ENCODE measurements at places on chromosomes 5 and 9.

DNA sequence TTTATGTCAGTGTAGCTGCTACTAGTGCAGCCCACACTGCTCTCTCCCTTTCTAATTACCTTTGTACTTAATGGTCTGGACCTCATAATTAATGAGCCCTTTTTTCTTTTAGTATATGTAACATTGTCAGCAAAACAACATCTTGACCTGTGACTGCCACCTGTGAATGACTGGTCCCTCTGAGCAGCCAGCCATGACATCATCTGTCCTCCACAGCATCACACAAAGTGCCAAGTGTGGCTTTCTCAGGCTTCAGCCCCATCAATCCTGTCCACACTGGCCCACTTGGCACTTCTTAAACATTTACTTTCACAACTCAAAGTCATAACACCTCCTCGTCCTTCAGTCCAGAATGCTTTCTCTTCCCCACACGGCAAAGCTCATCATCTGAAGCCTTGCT is 104.7 kb downstream of the GPR21 start:
- DNase-seq, result no peak

- no peak for DNase-seq
Measured at GRCh38 chr9:131706608-131706970, 33.3 kb downstream of the RAPGEF1 start.

DNA sequence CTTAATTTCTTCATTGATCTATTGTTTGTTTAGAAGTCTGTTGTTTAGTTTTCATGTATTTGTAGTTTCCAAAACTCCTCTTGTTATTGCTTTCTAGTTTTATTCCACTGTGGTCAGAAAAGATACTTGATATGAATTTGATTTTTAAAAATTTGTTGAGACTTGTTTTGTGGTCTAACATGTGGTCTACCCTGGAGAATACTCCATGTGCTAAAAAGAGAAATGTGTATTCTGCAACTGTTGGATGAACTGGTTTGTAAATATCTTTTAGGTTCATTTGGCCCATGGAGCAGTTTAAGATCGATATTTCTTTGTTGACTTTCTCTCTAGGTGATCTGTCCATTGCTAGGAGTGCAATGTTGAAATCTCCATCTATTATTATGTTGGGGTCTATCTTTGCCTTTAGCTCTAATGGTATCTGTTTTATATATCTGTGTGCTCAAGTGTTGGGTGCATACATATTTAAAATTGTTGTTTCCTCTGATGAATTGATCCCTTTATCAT is 150.6 kb upstream of the ATP10B start:
- no peak for DNase-seq

DNA sequence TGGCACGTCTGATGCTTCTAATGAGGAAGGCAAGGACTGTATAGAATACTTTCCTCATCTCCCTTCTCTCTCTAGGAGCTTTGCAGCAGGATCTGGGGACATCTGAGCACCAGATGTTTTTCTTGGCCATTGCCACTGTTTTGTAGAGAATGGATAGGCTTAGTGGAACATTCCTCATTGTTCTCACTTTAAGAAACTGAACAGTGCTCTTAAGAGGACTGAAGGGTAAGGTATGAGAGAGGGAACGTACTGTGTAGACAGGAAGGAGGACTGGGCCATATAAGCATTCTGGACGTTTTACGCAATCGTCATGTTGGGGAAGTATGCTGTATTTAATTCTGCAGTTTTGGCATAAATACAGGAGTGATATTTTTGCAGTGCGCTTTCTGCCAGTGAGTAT is 70.6 kb downstream of the SMARCA2 start:
- no peak for DNase-seq

DNA sequence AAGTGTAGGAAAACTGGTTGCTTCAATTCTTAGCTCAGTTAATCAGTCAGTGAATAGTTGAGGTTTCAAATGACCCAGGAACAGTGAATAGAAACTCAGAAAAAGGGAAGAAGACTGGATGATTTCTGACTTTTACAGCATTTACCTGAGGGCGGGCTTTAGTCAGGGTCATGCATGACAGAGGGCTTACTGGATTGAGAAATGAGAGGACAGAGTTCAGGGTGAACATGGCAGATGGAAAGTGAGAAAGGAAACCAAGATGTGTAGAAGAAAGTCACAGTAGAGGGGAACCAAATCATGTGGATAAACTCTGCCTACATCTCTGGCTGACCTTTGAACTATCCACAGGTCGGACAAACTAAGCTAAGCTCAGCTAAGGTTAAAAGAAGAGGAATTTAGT is 596.0 kb downstream of the SEMA5A start:
- no peak for DNase-seq

- no peak for DNase-seq
Measured at GRCh38 chr5:1805736-1806135, 4.5 kb downstream of the NDUFS6 start.

- DNase-seq, result no peak
Measured at GRCh38 chr5:132181011-132181629, 46.5 kb downstream of the P4HA2 start.

DNA sequence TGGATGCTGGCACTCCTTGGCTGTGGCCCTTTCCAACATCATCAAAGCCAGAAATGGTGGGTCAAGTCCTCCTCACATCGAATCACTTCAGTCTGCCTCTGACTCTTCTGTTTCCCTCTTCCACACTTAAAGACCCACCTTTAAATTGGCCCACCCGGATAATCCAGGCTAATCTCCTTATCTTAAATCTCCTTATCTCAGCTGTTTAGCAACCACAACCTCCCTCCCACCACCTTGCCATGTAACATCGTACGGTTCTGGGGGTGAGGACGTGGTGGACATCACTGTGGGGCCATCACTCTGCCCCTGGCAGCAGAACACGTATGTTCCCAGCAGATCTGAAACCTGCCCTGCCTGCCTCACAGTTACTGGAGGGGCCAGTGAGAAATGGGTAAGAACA is 11.5 kb downstream of the IGFBPL1 start:
- no peak for DNase-seq

- DNase-seq, result no peak
Measured at GRCh38 chr5:171424726-171425125, 5.3 kb downstream of the FGF18 start.

- no peak for DNase-seq
Measured at GRCh38 chr5:169121630-169122420, 179.1 kb downstream of the SLIT3 start.

DNA sequence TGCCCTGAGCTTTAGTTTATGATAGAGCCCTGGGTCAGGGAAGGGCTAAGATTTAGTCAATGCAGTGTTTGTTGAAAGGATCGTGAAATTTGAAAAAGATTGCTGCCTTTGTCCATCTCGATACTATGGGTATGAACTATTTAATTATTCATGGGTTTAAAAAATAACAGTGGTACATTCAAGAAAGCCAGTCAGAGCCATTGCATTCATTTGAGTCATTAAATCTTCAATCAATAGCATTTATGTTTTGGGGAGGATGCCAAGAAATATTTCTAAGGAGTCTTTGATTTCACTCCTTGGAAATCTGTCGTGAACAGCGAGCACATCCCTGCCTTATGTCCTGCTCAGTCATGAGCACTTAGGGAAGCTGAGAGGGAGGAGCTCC is 54.4 kb upstream of the LRRTM2 start:
- no peak for DNase-seq

DNA sequence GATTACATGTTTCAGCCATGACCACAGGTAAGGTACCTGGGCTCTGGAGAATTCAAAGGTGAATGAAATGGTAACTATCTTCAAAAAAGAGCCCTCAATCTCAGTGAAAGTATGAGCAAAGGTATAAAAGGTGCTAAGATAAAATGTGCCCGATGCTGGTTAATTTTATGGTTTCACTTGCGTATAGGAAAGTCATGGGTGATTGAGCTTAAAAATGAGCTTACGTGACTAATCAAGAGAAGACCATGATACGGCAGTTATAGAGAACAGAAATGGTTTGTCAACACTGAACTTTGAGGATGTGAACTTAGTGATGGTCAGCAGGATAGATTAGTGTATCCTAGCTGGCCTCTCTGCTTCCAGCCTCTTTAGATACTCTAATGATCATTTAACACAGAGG is 320.1 kb downstream of the DEPDC1B start:
- DNase-seq, result no peak

GRCh38 chr9:19922476-19923118 is 133.8 kb upstream of the SLC24A2 start:
- peak; percentile 17 for DNase-seq

- DNase-seq, result no peak
Measured at GRCh38 chr5:126332326-126332725, 90.9 kb upstream of the GRAMD2B start.

DNA sequence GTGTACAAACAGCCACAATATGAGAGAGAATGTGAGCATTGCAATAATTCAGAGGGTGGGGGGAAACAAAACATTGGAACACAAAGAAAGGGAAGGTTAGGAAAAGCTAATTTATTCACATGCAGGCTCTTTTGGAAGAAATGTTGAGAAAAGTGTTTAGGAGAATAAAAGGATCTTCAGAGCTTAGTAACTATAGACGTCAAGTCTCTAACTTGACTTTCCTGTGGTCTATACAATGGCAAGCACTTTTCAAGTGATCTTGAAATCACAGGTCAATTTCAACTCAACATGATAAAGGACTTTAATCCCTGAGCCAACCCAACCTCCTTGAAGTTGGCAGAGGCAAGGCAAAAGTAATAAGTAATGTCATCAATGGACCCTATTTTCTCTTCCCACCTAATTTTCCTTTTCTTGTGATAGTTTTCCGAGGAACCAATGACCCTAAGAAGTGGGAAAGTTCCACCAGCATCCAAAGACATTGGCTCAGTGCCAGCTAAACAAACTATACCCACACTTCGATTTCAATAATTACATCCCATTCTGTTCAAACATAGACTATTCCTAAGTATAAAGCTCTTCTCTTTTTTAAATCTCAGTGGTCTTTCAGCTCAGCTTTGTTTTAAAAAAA is 23.7 kb downstream of the RFK start:
- DNase-seq, result no peak

DNA sequence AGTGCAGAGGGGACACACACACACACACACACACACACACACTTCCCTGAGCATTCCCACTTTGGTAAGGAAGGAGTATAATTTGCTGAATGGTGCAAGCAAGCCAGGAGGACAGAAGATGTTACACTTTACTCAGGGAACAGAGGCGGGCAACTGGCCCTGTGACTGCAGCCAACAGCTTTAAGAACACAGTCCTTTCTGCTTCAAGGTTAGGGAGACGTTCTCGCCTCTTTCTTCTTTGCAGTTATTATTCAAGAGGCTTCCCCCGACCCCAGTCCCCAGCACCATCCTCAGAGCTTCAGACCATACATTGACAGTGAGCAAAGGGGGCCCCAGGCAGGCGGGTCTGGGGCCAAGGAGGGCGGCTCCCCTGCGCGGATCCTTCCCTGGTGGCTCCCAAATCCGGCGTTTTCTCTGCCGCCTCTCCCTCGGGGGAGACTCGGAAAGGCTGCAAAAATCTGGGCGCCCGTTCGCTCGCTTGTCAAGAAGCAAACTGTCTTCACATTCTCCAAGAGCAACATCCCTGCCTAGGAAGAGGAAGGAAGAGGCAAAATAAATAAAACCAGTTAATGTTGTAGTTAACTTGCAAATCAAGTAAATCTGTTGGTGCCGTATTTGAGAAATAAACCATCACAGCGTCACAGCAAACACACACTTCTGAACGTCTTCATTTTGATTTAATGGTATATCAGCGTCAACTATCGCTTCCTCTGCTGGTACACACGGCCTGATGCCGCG is 3.8 kb upstream of the LHX2 start:
- no peak for DNase-seq

DNA sequence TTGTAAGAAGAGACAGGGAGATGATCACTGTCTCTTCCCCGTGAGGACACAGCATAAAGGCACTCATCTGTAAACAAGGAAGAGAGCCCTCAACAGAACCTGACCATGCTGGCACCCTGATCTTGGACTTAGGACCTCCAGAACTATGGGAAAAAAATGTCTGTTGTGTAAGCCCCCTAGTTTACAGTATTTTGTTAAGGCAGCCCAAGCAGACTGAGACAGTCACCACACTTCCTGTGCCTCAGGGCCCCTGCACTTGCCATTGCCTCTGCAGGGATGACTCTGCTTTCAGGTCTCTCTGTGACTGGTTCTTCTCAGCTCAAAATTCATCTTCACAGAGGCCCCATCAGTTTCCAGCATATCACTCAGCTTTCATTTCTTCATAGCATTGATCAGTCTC is 372.1 kb downstream of the TLE1 start:
- DNase-seq, result no peak

- no peak for DNase-seq
Measured at GRCh38 chr5:2709976-2710689, 41.3 kb downstream of the IRX2 start.

GRCh38 chr5:116947691-116948528 is 373.3 kb upstream of the SEMA6A start:
- peak; percentile 20 for DNase-seq

DNA sequence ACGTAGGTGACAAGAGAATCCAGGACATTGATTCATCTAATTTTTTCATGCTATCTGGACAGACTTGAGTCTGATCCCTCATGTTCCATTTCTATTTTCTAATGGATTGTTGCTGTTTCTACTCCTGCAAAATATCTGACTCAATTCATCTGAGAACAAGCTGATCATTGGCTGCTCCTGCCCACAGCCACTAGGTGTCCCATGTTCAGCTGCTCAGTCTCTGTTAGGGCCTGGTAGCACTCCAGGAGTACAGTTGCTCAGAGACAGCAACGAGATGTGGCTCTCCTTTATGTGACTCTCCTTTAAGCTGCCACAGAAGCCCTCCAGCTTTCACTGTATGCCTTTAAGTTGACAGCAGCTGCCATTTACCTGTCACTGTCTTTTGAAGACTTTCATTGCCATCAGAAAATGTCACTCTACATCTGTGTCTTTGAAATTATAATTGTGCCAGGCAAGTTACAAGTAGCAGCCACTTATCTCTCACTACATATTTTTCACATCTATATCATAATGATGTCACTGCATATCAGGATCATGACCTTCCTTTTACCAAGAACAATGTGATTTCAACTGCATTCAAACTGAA is 1944.2 kb upstream of the NUDT12 start:
- DNase-seq, result no peak

DNA sequence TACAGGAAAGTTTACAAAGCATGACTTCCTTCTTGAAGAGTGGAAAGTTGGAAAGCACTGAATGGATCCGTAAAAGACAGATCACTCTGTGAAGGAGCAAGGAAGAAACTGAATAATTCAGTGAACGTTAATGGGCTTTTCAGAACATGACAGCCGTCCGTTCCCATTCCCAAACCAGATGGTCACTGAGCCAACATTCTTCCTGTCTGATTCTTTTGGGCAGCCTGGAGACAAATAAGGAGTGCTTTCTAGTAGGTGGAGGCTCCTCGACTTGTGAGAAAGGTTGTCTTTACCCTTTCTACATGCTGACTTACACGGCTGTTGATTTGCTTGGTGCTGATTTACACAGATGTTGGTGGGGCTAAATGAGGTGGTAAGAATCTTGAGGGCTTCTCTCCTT is 51.0 kb upstream of the PAPPA start:
- no peak for DNase-seq

GRCh38 chr9:97397220-97397619 is 14.7 kb upstream of the TDRD7 start:
- DNase-seq, result no peak

DNA sequence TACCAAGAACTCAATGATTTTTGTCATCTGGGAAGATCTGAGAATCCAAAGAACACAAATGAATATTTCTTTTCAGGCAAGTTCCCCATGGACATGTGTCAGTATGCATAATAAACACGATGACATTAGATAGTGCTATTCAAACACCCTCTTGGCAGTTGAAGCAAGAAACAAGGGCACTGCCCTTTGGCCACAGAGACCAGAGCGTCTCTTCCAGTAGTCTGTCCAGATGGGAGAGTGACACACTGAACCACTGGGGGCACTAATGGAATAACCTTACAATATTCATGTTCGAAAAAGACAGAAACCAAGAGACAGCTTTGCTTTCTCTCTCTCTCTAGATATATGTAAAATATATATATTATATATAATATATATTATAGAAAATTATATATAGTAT is 301.9 kb downstream of the CTNND2 start:
- DNase-seq, result no peak
